ENCODE measurements at places on chromosomes 1 and 21.
A peak's percentile ranks its signal among the peaks of the same experiment; 100 is the strongest.

DNA sequence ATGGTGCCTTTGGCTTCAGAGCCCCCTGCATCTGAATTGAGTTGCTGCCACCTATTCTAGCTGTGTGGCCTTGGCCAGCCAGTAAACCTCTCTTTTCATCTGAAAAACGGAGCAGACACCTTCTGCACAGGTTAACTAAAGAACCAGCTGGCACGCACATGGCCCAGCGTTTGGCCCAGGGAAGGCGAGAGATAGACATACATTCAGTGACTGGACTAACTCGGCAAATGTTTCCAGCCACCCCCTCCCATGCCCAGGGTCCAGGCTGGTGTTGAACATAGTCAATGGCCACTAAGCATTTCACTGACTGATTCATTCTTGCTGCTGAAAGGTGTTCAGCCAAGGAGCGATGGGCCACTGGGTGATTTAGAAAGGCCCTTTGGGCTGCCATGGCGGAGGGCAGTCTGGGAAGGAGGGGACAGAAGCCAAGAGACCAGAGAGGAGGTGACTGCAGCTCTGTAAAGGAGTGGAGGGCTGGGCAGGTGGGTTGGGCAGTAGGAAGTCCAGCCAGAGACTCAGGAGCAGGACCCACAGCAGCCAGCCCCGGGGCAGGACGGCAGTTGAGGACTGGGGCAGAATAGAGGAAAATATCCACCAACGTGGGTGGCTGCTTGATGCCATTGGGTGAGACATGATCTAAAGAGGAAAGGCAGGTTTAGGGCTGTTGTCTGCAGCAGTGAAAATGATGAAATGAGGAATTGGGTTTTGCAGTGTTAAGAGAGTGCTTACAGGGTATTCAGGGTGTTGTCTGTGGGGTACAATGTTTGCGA lies 184.3 kb downstream of the HIVEP3 start:
- DNase-seq, result no peak

GRCh38 chr1:200896531-200897196 lies 2.0 kb downstream of the INAVA start:
- DNase-seq, result no peak

DNA sequence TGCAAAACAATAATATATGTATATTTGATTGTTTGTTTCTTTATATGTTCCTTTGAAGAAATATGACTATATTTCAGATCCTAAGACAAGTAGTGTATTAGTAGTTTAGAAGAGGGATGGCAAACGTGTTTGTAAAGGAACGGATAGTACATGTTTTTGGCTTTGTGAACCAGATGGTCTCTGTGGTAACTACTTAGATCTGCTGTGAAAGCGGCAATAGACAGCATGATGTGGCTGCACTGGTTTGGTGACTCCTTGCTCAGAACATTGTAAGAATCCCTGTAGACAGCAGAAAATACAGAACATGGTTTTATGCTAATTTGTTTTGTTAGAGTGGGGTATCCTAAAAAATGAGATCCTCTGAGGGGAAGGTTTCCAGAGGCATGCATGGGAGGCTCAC lies 3.1 kb downstream of the ACADM start:
- peak; percentile 43 for DNase-seq

- DNase-seq, result no peak
Measured at GRCh38 chr1:36097693-36098585, 9.2 kb downstream of the ADPRS start.

- no peak for DNase-seq
Measured at GRCh38 chr21:42830456-42831455, 48.6 kb downstream of the WDR4 start.

GRCh38 chr1:205351984-205352713 lies 4.6 kb downstream of the KLHDC8A start:
- DNase-seq, result no peak

GRCh38 chr1:117609471-117609911 lies 3.6 kb downstream of the TENT5C start:
- DNase-seq, result peak; percentile 31

DNA sequence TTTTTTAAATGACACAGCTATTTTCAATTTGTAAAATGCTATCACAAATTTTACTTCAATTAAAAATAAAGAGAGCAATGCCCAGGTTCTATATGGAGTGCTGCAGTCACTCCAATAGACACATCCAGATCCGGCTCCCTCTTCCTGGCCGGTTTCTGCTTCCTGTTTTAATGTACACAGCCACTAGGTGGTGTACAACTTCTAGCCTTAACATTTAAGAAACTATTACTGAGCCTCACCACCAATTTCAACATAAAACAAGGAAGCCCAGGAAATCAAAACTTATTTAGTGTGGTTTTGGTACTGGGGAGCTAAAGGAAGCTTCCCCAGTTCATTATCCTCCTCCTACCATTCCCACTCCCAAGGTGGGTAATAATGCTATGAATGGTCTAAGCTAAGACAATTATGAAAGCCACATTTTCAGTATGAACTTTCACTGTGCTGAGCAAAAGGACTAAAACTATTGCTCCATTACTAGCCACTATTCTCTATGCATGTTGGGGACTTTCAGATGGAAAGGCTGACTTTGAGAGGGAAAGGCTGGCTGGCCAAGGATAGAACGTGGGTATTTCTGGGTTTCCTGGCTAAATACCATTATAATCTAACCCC lies 25.5 kb upstream of the MTMR11 start:
- peak; percentile 87 for DNase-seq

DNA sequence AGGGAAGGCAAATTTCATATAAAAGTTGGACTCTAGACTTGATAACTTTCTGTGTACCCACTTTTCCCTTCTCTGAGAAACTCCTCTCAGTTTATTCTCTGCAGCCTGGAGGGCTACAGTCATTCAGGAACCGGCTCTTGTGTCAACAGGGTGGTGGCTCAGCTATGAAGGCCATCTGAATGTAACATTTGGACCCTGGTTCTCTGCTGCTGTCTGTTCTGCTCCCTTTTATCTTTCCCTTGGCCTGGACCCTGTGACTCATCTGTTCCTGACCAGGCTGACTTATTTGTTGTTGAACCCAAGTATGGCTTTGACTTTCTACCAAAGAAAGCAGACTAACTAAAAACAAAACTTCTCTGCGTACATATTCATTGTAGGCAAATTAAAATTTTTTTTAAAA lies 75.4 kb downstream of the CENPF start:
- no peak for DNase-seq

DNA sequence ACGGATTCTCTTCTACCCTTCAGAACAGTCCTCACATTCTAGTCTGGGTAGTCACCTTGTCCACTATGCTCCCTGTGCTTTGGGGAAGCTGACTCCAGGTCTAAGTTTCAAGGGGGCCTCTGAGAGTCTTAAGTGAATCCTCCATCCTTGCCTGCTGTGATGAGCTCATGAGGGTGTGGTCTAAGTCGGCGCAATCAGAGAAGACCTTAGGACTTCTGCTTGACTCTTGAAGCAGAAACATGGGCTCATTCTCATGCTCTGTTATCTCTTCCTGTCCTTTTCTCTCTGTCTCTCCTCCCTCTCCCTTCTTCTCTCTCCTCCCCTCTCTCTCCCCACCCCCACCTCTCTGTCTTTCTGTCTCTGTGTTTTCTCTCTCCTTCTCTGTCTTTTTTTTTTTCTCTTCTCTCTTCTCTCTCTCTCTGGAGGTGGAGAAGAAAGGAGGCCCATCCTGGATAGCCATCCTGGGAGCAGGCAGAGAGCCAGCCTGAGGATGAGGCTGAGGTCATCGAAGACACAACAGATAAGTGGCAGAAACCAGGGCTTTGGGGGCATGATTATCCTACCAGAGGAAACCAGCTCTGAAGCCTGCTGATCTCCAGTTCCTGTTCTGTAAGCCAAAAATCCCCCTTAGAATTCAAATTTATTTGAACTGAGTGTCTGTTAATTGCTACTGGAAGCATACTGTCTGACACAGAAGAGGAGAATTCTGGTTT lies 245.6 kb downstream of the SIPA1L2 start:
- no peak for DNase-seq

GRCh38 chr1:245684571-245684970 lies 529.8 kb downstream of the KIF26B start:
- DNase-seq, result no peak

DNA sequence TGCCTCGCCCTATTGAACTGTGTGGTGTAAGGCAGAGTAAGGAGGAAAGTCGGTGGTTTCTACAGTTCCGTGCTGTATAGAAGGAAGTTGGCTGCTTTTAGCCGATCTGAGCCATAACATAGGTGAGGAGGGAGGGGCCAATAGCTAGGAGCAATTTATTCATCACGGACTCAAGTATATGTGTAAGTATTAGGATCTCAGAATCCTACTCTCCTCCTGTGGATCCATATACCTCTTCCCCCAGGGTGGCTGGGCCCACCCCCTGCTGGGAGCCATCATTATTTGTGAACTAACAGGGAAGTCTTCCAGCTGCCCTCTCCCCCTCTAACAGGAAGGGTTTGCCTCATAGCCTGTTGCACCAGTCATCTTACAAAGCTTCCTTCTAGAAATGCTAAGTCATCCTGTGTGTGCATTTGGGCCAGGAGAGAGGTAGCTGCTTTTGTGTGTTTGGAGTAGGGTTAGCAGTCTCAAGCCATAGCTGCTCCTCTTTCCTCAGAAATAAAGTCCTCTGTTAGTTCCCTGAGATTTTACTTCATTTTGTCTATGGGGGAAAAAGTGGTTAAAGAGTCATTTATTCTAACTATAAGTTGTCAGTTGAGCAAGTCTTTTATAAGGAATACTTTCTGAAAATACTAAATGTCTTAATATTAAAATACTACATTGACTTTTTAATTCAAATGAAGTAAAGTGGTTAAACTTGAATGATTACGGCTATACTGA lies 14.9 kb upstream of the CENPS start:
- DNase-seq, result peak; percentile 81

DNA sequence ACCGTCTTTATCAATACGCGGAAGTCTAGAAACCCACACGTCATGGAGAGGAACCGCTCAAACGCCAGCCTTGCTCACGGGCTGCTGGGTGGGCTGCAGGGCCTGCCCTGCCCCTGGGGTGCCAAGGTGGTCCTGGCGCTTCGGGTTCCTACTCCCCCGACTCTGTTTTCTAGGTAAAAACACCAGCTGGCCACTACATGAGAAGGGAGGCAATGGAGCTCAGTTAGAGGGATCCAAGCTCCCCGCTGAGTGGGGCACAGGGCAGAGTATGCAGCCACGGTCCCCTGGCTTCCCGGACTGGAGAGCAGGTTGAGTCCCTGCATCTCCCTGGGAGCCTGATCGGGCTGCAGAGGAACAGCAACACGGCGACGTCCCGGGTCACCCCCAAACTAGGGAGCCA lies 41.2 kb upstream of the RIPK4 start:
- no peak for DNase-seq

DNA sequence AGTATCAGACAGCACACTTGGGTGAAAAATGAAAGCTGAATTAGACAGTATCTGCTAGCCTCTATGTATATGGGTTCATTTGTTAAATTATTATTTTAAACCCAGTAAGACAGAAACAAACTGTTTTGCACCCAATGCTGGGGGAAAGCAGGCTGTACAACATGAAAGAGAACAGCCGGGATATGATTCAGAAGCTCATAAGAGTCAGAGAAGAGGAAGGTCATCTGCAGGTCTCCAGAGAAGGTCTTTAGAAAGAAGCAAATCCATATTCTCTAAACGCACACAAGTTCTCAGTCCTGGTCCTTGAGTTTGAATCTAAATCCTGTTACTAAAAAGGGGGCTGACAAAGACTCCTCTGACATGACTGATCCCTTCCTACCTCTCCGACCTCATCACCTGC lies 155.1 kb downstream of the SIPA1L2 start:
- DNase-seq, result no peak

DNA sequence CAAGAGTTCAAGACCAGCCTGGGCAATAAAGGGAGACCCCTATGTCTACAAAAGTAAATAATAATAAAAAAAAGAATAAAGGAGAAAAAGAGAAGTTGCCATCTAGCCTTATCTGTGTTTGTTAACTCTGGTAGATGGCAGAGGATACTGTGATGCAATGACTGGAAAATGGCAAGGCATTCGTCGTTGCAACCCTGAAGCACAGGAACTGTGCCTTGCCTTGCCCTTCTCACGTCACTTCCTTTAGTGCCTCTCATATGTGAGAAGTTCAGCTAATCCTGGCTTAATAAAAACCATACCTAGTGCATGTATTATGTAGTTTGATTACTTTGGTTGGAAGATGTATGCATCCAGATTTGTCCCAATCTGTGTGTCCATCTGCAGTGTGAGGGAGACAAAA lies 25.8 kb upstream of the PIGC start:
- DNase-seq, result no peak

DNA sequence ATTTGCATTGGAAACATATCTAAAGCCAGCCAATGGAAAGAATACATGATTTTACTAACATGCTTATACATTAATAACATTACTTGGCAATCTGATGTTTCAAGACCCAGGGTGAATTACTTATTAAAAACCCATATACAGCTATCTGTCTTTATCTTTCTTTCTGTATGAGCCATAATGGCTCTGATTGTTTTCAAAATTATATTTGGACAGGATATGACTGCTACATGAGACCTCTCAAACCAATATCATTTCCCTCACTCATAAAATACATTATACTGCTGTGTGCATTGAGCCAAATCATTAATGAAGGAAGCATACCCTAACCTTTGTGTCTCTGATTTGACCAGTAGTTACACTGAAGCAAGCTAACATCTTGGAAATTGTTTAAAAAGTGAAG lies 205.9 kb upstream of the DPYD start:
- no peak for DNase-seq

- peak; percentile 62 for DNase-seq
Measured at GRCh38 chr1:225712391-225712790, 59.5 kb upstream of the ENAH start.

DNA sequence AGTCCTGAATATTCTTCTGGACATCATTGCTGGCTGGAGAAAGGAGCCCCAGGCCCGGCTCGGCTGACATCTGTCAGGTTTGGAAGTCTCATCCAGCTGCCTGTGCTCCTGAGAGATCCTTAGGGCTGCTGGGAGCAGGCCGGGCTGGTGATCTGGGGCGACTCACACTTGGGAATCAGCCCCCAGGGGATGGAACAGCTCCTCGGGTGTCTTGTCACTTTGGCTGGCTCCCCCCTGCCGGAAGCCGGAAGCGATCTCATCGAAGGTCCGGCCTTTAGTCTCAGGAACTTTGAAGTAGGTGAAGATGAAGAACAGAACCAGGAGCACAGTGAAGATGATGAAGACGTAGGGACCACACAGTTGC lies 31.8 kb downstream of the SLC2A1 start:
- DNase-seq, result no peak

GRCh38 chr1:145891587-145892485 lies 6.2 kb upstream of the ANKRD35 start:
- peak; percentile 97 for DNase-seq

DNA sequence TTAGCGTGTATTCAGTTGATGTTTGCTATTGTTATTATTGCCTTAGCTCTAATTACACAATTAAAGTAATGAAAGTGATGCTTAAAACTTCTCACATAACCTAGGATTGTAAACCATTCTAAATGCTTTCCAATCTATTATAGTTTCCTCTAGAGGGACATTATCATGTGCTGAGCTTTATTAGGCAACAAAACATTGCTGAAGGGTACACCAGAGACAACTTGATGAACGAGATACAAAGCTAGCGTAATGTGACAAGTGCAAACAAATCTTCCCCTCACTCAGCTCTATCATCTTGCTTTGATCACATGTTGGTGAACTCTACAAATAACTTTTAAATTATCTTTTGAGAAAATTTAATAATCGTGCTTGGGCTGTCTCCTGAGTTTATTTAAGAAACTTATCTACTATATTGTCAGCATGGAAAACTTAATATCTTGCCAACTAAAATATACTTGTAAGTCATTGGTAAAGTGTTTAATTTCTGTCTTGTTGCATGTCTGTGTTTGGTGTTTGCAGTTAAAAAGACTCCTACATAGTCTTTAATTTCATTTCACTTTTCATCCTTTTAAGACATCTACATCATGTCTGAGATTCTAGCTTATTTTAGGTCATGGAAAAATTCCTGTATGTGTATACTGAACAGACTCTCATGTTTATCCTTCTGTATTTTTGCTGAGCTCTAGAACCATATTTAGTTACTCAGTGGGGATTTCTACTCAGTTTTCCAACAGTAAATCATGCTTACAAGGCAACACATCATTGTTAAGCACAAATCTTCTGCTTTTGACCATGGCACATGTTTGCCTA lies 104.2 kb upstream of the ADAMTS5 start:
- no peak for DNase-seq
